Breast epithelium (tissue), 4 donors: ENCODE measurements at places on chromosomes 3 and 15. TPM values are rescaled to one million over a fixed set of nuclear protein-coding genes. Genes with fewer than 3 reads are reported as not detected.

- H3K27ac ChIP-seq, result no peak overlapping the region
- no peak for DNase-seq
- H3K4me3 ChIP-seq, result no peak overlapping the region
- H3K27me3 ChIP-seq, result no peaks in the 10 kb centered on the region
- no peaks in the 10 kb centered on the region for H3K36me3 ChIP-seq
Observed at GRCh38 chr3:56792193-56792592, 9.6 kb downstream of the ARHGEF3 start.

DNA sequence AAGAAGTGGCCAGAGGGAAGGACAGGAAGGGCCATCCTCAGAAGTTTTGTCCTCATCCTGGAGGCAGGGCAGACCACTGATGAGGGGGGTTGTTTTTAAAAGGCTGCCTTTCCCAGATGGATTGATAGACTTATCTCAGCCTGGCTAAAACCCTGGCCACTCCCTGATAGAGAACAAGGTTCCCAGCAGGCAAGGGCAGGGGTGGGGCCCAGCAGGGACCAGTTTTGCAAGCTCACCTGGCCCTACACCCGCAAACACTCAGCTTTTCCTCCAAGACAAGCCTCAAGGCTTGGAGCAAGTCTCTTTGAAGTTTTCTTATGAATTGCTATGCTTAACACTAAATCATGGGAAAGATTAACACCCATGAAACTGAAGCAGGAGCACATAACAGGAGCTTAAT is 9.1 kb downstream of the LIPC start:
- no peaks in the 10 kb centered on the region for H3K36me3 ChIP-seq
- H3K4me3 ChIP-seq, result no peak overlapping the region
- no peak for DNase-seq
- H3K4me1 ChIP-seq, result no peaks in the 10 kb centered on the region
- H3K27me3 ChIP-seq, result no peaks in the 10 kb centered on the region

- no peaks in the 10 kb centered on the region for H3K36me3 ChIP-seq
- no peaks in the 10 kb centered on the region for H3K27me3 ChIP-seq
- no peak overlapping the region for H3K4me3 ChIP-seq
- no peak overlapping the region for H3K27ac ChIP-seq
- no peak for DNase-seq
- no peaks in the 10 kb centered on the region for H3K4me1 ChIP-seq
Observed at GRCh38 chr3:4551051-4551711, 58.0 kb downstream of the ITPR1 start.

- DNase-seq, result no peak
- H3K27ac ChIP-seq, result no peak overlapping the region
- H3K4me1 ChIP-seq, result no peaks in the 10 kb centered on the region
- no peaks in the 10 kb centered on the region for H3K27me3 ChIP-seq
Observed at GRCh38 chr3:183262875-183263378, 9.9 kb downstream of the B3GNT5 start.

GRCh38 chr3:54123776-54124196 is 1.4 kb downstream of the CACNA2D3 start:
- no peaks in the 10 kb centered on the region for H3K36me3 ChIP-seq
- no peak overlapping the region for H3K27ac ChIP-seq
- H3K27me3 ChIP-seq, result peaks cover 5% of the 10 kb centered on the region
- no peak for DNase-seq
- H3K4me1 ChIP-seq, result peaks cover 4% of the 10 kb centered on the region

- no peaks in the 10 kb centered on the region for H3K27me3 ChIP-seq
- no peak overlapping the region for H3K4me3 ChIP-seq
- no peaks in the 10 kb centered on the region for H3K36me3 ChIP-seq
- no peak overlapping the region for H3K27ac ChIP-seq
- no peaks in the 10 kb centered on the region for H3K4me1 ChIP-seq
- peak; percentile 69 for DNase-seq
Observed at GRCh38 chr3:10758304-10759037, 57.6 kb upstream of the SLC6A11 start.

- no peak for DNase-seq
- H3K27me3 ChIP-seq, result no peaks in the 10 kb centered on the region
- no peak overlapping the region for H3K4me3 ChIP-seq
- no peaks in the 10 kb centered on the region for H3K4me1 ChIP-seq
- H3K27ac ChIP-seq, result no peak overlapping the region
Observed at GRCh38 chr3:99523431-99524127, 114.8 kb upstream of the COL8A1 start.

GRCh38 chr15:32029409-32029861 is 880 bp upstream of the CHRNA7 start:
- H3K4me3 ChIP-seq, result peak overlapping the region; percentile 61
- H3K27ac ChIP-seq, result no peak overlapping the region
- no peaks in the 10 kb centered on the region for H3K4me1 ChIP-seq
- H3K36me3 ChIP-seq, result no peaks in the 10 kb centered on the region

DNA sequence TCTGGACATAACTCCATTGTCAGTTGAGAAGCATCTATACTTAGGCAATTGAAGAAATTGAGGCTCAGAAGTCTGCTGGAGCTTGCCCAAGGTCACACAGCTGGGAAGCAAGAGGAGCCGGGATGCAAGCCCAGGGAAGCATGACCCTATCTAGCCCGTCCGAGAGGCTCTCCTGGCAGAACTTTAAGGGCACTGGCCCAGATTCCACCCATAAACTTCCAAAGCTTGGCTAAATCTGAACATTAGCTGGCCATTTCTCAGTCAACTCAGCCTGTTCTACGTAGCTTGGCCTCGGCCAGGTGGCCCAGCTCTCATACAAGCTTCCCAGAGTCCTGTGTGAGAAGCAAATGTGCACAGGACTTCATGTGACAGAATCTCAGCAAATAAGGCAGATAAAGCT is 75.8 kb downstream of the LRIG1 start:
- H3K27me3 ChIP-seq, result no peaks in the 10 kb centered on the region
- H3K36me3 ChIP-seq, result no peaks in the 10 kb centered on the region
- no peak overlapping the region for H3K4me3 ChIP-seq
- no peak for DNase-seq

DNA sequence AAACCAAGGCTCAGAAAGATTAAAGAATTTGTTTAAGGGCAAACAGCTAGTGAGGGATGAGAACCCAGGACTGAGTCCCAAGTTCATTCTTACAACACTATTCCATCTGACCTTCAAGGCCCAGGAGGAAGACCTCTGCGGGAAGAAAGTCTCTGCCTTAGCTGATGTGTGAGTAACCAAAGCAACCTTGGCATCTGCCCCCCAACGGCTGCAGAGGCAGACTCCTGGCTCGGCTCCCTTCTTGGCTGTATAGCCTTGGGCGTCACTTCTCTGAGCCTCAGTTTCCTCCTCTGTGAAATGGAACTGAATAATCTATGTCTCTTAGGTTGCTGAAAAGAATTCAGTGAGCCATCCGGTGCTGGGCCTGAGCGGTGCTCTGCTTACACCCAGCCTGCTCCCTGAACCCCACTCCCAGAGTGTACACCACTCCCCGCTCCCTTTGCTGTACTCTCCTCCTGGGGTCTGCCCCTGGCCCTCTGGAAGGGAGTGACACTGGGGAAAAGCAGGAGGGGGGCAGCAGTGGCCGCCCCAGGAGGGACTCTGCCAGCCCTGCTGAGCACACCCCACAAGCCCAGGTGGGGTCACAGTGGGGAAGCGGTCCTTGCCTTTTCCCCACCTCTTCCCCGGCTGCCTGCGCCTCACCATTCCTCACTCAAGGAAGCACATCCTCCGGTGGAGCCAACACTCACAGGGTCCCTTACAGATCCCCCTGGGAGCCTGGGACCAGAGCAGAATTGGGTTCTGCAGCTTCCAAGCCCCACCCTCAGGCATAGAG is 97.3 kb downstream of the IQSEC1 start:
- DNase-seq, result no peak
- no peaks in the 10 kb centered on the region for H3K4me1 ChIP-seq
- no peaks in the 10 kb centered on the region for H3K27me3 ChIP-seq
- no peaks in the 10 kb centered on the region for H3K36me3 ChIP-seq
- no peak overlapping the region for H3K4me3 ChIP-seq
- no peak overlapping the region for H3K27ac ChIP-seq

DNA sequence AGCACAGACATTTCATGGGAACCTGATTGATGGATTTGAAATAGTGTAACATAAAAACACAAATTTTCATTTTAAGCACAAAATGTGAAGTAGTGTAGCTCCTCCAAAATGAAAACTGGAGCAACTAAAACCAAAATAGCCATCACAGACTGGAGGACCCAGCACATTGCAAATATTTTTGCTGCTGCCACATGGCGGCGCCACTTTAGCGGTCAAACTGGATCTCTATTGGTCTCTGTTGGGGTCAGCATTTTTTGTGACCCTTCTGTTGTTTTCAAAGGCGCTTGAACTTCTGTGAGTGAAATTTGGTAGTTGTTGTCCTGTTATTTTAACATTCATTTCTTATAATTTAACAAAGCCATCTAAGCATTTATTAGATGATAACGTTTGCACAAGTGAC is 259.9 kb downstream of the IL20RB start:
- H3K4me3 ChIP-seq, result no peak overlapping the region
- H3K27ac ChIP-seq, result no peak overlapping the region
- H3K36me3 ChIP-seq, result no peaks in the 10 kb centered on the region
- DNase-seq, result no peak
- no peaks in the 10 kb centered on the region for H3K4me1 ChIP-seq
- no peaks in the 10 kb centered on the region for H3K27me3 ChIP-seq

SPINK8 gene
- total RNA-seq, result not detected

SPTBN5 gene
- 2.0 TPM for total RNA-seq

MEIS2 gene
- total RNA-seq, result 18.2 TPM

MAGEL2 gene
- total RNA-seq, result 0.33 TPM

MORC1 gene
- under 0.01 TPM for total RNA-seq

AADACL2 gene
- total RNA-seq, result 0.73 TPM

SUCLG2 gene
- total RNA-seq, result 45.9 TPM

PLXNA1 gene
- total RNA-seq, result 32.2 TPM

HCLS1 gene
- 144 TPM for total RNA-seq

PATL2 gene
- 1.6 TPM for total RNA-seq
